Central memory CD8-positive, alpha-beta T cell (primary cell): ENCODE measurements at places on chromosomes 1 and 21.

DNA sequence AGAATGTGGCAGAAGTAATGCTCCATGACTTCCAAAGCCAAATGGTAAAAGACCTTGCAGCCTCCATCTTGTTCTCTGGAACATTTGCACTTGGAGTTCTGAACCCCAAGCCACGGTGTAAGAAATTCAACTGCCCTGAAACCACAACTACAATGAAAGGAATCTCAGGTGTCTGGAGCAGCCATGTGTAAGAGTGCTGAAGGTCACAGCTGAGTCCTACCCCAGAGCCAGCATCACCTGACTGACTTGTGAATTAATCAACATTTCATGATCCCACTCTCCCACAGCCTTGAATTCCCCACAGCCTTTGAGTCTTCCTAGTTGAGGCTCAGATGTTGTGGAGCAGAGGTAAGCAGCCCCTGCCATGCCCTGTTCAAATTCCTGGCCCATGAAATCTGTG, 192.8 kb upstream of the CAMK1G start:
- H3K4me1 ChIP-seq, result no peaks in the 10 kb centered on the region
- no peak for DNase-seq
- no peak overlapping the region for H3K27ac ChIP-seq
- H3K27me3 ChIP-seq, result peaks cover 28% of the 10 kb centered on the region
- no peaks in the 10 kb centered on the region for H3K36me3 ChIP-seq

GRCh38 chr1:55472784-55473183, 257.6 kb upstream of the USP24 start:
- DNase-seq, result no peak
- H3K27ac ChIP-seq, result no peak overlapping the region
- H3K4me1 ChIP-seq, result no peaks in the 10 kb centered on the region
- H3K36me3 ChIP-seq, result no peaks in the 10 kb centered on the region

DNA sequence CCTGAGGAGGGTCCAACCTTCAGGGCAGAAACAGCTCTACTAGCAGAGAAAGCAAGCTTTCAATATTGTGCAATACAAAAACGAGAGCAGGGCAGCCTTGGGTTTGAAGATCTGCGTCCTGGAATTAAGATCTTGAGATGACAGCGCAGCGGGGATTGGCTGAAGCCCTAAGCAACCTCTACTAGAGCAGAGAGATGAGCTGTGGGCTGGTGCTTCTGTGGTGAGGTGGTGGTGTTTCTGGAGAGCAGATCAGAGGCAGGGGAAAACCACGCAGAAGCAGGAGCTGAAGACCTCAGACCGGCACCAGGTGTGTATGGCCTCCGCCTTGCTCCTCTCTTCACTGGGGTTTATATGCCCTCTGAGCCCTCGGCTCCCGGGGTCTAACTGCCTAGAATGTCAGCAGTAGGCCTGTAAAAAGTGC, 12.5 kb downstream of the TRAF3IP3 start:
- H3K27me3 ChIP-seq, result no peaks in the 10 kb centered on the region
- no peak overlapping the region for H3K27ac ChIP-seq
- peaks cover 50% of the 10 kb centered on the region for H3K4me1 ChIP-seq
- no peak overlapping the region for H3K4me3 ChIP-seq

DNA sequence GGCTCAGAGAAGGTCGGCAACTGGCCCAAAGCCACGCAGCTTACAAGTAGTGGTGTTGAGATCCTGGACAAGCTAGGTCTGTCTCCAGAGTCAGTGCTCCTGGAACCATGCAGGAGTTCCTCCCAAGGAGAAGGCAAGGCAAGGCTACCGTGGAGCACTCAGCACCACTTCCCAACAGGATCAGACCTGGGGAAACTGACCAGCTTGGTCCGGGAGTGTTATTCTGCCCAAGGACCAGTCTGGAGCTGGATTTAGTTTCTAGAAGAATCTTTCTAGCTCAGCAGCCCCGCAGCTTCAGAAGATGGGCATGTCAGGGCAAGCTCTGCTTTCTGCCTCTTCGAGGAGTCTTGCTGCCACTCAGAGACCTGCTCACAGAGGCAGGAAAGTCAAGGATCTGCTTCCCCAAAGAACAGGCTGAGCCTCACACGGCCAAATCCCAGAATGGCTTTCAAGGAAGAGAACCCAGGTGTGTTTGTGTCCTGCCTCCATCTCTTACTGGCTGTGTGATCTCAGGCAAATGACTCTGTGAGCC, 302.8 kb downstream of the MATN1 start:
- no peaks in the 10 kb centered on the region for H3K4me1 ChIP-seq
- no peaks in the 10 kb centered on the region for H3K36me3 ChIP-seq
- no peak overlapping the region for H3K27ac ChIP-seq

DNA sequence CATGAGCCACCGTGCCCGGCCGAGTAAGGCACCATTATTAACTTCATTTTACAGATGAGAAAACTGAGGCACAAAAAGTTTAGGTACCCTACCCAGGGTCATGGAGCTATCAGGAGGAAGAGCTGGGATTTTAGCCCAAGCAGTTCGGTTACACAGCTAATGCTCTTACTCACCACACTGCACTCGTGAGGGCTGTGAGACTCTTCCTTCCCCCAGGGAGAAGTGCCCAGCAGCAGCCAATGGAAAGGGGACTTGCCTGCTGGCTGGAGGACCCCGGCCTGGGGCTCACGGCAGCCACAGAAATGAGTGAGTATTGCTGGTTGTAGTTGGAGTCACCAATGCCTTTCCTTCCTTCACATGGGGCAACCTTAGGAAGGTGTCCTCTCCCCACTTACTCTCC, 5.2 kb upstream of the CSF1 start:
- peaks cover 8% of the 10 kb centered on the region for H3K36me3 ChIP-seq
- no peaks in the 10 kb centered on the region for H3K27me3 ChIP-seq
- H3K4me3 ChIP-seq, result no peak overlapping the region
- DNase-seq, result no peak
- peak overlapping the region; percentile 95 for H3K27ac ChIP-seq
- peaks cover 35% of the 10 kb centered on the region for H3K4me1 ChIP-seq

DNA sequence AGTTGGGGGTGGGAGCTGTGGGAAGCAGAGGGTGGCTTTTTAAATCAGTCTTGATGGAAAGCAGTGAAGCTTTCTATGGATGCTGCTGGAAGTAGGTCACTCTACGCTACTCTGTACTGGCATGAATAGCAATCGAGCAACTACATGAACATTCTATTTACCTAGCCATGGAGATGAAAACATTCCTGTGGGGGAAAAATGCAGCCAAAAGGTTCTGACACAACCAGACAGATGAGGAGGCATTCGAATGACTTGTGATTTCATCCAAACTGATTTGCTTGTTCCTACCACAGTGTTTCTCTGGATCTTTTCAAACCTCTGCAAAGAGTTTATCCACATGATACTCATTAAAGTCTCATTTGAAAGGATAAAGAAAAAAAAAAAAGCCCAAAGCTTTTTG, 95.0 kb downstream of the ASTN1 start:
- no peak overlapping the region for H3K27ac ChIP-seq

- no peaks in the 10 kb centered on the region for H3K4me1 ChIP-seq
- no peak overlapping the region for H3K4me3 ChIP-seq
- DNase-seq, result no peak
- peaks cover 63% of the 10 kb centered on the region for H3K27me3 ChIP-seq
- no peak overlapping the region for H3K27ac ChIP-seq
These were observed 83.1 kb downstream of the WDR3 start for GRCh38 chr1:118012515-118013124.

- no peak overlapping the region for H3K27ac ChIP-seq
- no peaks in the 10 kb centered on the region for H3K36me3 ChIP-seq
- H3K27me3 ChIP-seq, result no peaks in the 10 kb centered on the region
These were observed 176.8 kb downstream of the HHIPL2 start for GRCh38 chr1:222370913-222371675.

- no peaks in the 10 kb centered on the region for H3K27me3 ChIP-seq
- no peak overlapping the region for H3K4me3 ChIP-seq
- DNase-seq, result no peak
- H3K4me1 ChIP-seq, result no peaks in the 10 kb centered on the region
- no peak overlapping the region for H3K27ac ChIP-seq
These were observed 1518.9 kb upstream of the B3GALT2 start for GRCh38 chr1:194705123-194705854.

DNA sequence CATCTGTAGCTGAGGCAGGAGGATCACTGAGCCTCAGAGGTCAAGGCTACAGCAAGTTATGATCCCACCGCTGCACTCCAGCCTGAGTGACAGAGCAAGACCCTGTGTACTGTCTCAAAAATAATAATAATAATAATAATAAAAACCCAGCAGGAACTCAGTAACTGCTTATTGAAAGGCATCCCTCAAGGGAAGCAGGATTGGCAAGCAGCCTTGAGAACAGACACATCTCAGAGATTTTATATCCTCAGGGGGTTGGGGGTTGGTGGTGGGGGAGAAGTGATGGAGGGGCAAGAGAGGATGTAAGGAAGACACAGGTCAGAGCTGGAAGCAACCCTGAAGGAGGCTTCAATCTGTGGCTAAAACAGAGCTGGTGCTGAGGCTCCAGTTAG, 29.6 kb downstream of the GNB1 start:
- DNase-seq, result no peak
- H3K27me3 ChIP-seq, result no peaks in the 10 kb centered on the region
- H3K27ac ChIP-seq, result no peak overlapping the region
- H3K4me1 ChIP-seq, result peaks cover 62% of the 10 kb centered on the region

- no peak overlapping the region for H3K4me3 ChIP-seq
- no peak for DNase-seq
- peaks cover 7% of the 10 kb centered on the region for H3K36me3 ChIP-seq
- H3K27ac ChIP-seq, result no peak overlapping the region
- H3K4me1 ChIP-seq, result peaks cover 31% of the 10 kb centered on the region
- no peaks in the 10 kb centered on the region for H3K27me3 ChIP-seq
These were observed 2.5 kb upstream of the BCL10 start for GRCh38 chr1:85278853-85279314.

DNA sequence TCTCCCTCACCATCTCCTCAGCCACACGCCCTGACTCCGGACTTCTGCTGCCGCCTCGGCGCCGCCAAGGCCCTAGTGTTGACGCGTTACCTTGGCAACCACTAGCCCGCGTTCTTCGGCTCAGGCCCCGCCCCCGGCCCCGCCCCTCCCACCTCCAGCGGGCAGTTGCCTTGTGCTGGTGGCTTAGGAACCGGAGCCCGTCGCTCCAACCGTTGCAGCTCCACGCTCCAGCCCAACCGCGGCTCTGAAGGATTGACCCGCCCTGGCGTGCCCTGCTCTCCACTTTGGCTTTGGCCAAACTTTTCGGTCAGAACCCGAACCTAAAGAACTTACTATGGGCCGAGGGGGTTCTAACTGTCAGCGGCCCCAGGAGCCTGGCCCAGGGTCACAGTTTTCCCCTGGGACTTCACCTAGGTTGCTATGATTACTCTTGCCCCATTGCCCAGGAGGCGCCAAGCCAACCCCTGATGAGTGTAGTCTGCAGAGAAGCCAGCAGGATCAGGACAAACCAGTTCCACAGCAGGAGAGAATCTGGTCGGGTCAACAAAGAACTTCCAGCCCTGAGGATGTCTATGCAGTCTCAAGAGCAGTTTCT, at the start of gene CFAP45:
TSS of gene CFAP45 (minus strand) at position 80 of the 595 bp plus-strand sequence. CDS start at position 13, 67 bp downstream.
- no peak within 1 kb of the TSS for H3K4me3 ChIP-seq
- peak within 1 kb of the TSS; percentile 78 for H3K27ac ChIP-seq
- no peak for DNase-seq
- H3K36me3 ChIP-seq, result peaks cover 1% of the 10 kb centered on the region
